ENCODE measurements at places on chromosomes 2 and 18.

DNA sequence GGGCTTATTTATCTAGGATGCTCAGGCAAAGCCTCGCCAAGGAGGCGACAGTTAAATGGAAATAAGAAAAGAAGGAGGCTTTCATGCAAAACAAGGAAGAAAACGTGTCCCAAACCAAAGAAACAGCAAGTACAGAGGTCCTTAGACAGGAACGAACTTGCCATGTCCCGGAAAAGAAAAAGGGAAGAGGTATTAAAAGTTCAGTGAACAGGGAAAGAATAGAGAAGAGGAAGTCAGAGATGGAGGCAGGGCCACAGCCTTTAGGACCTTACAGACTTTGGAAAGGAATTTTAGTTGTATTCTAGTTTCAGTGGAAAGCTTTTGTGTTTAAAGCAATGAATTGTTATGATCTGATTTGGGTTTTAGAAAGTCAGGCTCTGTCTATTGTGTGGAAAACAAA, 22.1 kb downstream of the IKZF2 start:
- no peak for DNase-seq

DNA sequence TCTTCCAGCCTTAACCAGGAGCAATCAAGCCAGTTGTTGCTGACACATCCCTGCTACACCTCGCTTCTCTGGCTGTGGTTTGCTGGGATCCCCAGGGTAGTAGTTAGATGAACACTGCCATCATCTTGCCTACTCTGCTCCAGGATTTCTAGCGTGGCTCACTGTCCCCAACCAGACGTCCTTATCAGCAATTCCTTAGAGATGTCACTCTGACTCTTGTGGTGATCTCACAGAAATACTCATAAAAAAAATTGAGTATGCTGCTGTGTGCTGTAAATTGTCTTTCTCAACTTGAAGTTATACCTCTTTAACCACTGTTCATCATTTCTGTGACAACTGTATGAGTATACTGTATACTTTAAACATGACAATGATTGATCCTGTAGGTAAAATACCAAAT, 63.2 kb downstream of the PLCL1 start:
- DNase-seq = no peak

DNA sequence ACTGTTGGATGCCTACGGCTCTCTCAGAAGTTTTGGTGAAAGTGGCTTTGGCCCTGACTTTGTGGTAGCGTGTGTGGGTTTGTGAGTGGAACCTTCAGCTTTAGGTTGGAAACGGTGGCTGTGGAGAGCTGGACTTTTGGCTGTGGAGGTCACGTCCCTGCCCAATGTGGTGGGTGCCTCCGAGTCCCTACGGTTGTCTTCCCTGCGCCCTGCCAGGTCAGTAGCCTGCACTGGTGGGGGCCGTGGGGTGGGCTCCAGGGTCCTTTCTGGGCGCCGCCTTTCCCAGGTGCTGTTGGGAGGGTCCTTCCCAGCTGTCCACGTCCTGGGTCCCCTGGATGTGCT, 11.1 kb downstream of the COLEC11 start:
- no peak for DNase-seq

- DNase-seq = no peak
Measured at GRCh38 chr2:126981476-126981875, 82.8 kb downstream of the TEX51 start.

DNA sequence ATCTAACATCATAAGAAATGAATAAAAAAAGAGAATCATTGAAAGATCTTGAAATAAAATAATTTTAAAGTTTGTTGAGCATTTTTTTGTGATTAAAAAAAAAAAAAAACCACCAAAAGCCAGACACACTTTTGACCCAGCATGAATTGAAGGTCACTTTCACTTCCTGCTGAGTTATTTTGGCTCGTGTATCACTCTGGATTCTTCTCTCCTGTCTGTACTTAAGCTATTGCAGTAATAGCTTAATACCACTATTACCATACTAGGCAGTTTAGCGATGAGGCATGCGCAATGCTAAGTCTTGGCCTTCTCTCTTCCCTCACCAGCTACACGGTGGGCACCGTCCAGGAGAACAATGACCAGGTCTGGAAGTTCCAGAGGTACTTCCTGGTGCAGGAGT, 54.5 kb upstream of the SPP2 start:
- DNase-seq = peak; percentile 19

DNA sequence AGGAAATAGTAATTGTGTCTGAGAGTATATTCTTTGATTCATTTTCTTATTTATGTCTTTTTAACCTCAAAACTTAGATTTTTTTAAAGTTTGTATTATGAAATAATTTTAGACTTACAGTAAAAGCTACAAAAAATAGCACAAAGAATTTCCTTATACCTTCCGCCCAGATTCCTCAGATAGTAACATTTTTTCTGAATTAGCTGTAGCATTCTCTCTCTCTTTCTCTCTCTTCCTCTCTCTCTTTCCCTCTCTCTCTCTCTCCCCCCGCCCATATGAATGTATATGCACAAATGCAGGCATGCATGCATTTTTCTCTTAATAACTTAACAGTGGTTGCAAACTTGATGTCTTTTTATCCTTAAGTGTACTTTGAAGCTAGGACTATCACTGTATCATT, 361.1 kb upstream of the NRP2 start:
- DNase-seq = no peak

GRCh38 chr2:135985826-135986393, 484 bp upstream of the DARS1 start:
- no peak for DNase-seq

DNA sequence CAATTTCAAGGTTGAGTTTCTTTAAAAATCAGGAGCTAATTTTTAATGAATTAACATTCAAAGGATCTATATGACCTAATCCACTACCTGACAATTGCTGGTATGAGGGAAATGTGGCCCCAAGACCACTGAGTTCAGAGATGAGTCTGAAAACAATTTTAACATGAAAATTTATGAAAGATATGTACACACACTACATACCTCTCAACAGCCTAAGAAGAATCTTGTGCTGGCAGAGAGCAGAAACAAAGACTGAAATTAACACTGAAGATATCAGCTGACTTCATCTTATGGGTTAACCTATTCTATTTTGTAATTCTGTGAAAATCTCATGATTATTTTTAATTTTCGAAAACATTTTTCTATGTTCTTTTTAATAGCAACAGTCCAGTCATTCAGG, 1.7 kb downstream of the FAP start:
- no peak for DNase-seq

DNA sequence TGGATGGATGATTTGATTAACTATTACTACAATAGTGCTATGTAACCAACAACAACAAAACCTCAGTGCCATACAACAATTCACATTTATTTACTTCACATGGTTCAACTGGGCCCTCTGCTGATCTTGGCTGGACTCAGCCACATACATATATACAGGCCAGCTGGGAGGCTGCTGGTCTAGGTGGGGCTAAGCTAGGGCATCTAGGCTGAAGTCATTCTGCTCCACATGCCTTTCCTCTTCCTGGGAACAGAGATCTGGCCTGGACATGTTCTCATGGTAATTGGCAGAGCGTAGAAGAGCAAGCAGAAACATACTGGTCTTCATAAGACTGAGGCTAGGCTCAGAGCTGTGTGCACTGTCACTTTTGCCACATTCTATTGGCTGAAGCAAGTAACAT, 102.8 kb upstream of the RNF152 start:
- no peak for DNase-seq
